T47D (cell line): ENCODE measurements at places on chromosomes 4 and X.

GRCh38 chrX:24479924-24480323, 14.8 kb downstream of the PDK3 start:
- DNase-seq = peak; percentile 10

DNA sequence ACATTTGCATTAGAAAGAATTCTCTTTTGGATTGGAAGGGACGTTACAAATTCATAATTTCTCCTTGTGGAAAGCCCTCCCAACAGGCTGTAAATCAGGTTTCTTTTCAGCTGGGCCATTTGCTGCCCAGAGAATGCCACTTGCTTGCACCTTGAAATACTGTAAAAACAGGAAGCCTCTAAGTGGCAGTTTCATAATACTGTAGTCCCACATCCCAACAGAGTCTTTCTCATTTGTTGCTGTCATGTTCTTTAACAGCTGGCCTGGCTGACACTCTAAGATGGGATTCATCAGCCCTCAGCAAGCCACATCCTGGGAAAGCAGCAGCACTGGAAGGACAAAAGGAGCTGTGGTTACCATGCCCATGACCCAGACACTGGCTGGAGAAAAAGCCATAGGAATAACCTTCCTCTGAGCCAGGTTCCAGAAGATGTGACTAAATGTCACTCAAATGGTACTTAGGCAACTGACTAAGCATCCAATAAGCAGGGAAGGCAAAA, 221.9 kb upstream of the MBNL3 start:
- DNase-seq = no peak

DNA sequence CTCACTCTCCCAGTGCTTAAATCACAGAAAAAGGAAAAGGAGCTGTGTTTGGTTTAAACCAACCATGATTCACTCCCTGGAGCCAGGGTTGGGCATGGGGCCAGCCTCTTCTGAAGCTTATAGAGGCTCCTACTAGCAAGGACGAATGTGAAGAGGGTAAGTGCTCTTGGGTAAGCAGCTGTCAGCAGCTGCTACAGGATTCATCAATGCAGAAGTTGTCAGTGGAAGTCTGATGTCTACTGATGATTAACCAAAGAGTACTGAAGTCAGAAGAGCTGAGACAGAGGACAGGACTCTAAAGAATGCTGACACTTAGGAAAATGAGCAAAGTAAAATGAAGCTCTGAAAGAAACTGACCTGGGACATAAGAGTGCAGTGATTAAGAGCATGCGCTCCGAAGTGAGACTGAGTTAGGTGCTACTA, 32.7 kb upstream of the JADE1 start:
- no peak for DNase-seq

DNA sequence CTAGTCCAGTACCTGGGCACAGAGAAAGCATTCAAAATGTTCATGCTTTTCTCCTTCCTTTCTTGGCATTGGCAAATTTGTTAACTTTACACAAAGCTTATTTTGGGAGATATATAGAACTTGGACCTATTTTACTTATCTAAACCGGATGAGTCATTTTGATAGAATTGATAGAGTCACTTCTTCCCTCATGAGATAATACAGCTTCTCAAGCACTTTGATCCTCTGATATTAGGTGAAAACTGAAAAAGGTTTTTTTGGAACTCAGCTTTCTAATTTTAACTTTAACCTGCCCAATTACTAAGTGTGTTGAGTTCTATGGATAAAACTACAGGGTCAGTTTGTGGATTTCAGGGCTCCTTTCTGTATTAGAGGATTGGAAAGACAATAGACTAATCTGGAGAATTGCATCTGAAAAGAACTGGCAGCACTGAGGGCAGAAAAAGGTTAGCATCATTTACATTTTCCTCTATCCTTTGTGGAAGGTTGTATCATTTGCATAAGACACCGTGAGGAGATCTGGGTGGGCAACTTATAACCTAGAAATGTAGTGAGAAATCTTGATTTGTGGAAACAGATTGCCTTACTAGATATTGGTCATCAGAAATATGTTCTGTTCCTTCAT, 2.4 kb downstream of the WDR44 start:
- no peak for DNase-seq

- peak; percentile 2 for DNase-seq
Observed at GRCh38 chr4:159101988-159102621, 774 bp upstream of the RAPGEF2 start.

GRCh38 chr4:11937941-11938340, 509.2 kb upstream of the HS3ST1 start:
- no peak for DNase-seq
